Left cardiac atrium (tissue), 4 donors: ENCODE measurements at places on chromosomes 4 and X. TPM values are rescaled to one million over a fixed set of nuclear protein-coding genes. Genes with fewer than 3 reads are reported as not detected.

DNA sequence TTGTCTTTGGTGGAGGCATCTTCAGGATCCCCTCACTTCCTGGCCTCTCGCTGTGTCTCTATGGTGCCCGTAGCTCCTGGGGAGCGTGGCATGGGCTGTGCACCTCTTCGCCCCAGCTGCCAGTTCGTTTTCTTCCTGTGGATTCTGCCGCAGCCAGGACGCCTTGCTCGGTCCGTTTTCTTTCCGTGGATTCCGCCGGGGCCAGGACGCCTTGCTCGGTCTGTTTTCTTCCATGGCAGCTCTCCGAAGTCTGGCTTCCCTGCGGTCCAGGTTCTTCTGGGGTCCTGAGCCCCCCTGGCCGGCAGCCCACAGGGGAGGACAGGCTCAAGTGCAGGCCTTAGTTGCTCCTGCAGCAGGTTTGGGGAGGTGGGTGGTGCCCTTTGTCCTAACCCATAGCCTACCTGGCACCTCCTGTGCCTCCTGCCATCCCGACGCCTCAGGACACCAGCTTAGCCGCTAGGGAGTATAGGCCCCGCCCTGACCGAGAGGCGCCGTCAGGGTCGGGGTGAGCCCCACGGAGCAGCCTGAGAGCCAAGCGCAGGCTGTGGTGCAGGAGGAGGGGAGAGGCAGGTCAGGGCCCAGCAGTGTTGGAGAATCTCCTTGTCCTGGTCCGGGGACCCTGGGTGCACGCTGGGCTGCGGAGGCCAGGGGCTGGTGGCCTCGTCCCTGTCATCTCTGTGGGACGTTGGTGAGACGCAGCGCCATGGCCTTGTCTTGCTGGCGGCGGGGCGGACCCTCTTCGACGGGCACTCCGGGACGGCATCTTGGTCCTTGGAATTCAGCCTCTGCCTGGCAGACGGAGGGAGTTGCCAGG is 27.1 kb downstream of the UVSSA start:
- peak; percentile 13 for DNase-seq

Gene CABS1
- not detected for total RNA-seq

GRCh38 chrX:153970357-153971123 is 1.1 kb downstream of the HCFC1 start:
- no peak for DNase-seq

GRCh38 chrX:134570899-134571298 is 87.4 kb downstream of the PLAC1 start:
- DNase-seq = no peak

GRCh38 chr4:75686346-75686745 is 13.1 kb upstream of the G3BP2 start:
- DNase-seq = no peak

GRCh38 chrX:774536-774935 is 143.9 kb downstream of the SHOX start:
- no peak for DNase-seq

Gene HS3ST1
- 1.9 TPM for total RNA-seq

DNA sequence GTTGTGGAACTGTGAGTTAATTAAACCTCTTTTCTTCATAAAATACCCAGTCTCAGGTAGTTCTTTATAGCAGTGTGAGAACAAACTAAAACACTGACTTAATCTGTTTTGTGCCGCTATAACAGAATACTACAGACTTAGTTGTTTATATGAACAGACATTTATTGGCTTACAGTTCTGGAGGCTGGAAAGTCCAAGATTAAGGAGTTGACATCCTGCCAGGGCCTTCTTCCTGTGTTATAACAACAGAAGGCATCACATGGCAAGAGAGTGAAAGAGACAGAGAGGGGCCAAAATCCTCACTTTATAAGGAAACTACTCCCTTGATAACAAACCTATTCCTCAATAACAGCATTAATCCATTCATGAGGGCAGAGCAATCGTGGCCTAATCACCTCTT is 42.5 kb upstream of the KCNIP4 start:
- DNase-seq = no peak

Gene IL2RG
- total RNA-seq = 1.8 TPM

DNA sequence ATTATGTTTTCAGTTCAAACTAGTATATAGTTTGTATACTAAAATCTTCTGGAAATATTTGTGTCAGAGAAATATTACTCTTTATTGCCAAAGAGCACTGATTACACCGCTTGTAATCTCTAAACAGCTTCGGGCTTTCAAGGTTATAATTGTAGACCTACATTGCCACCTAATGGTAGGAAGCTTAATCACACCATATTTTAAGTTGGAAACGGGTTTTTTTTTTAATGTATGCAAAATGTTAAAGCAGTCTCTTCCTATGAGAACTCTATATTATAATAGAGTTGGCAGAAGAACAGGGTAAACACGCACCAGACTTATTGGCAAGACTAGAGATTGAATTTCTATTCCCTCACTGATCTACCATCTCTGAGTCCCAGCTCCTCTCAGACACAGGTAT is 19.5 kb upstream of the NFXL1 start:
- DNase-seq = no peak

Gene CSN1S1
- total RNA-seq = 3.2 TPM

Gene VCX
- not detected for total RNA-seq

Gene CT45A8
- not detected for total RNA-seq

- peak; percentile 84 for DNase-seq
These were observed at the start of gene MAOA for GRCh38 chrX:43656005-43656494. MAOA (plus strand) TSS chrX:43656299; CDS start chrX:43656342, 43 bp downstream.

DNA sequence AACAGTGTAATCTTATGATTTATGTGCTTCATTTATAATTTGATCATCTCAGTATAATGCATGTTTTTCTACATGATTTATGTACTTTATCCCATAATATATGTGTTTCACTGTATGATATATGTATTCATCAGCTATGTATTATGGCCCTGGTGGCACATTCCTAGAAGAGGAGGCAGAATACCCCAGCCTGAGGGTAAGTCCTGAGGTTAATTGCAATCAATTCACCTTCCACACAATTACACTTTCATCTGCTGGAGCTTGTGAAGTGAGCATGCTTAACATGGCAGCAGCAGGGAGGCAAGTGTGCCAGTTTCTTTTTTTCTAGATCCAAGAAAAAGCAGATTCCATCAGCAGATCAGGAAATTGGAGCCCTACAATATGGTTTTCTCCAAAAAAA is 81.2 kb downstream of the CXXC4 start:
- DNase-seq = no peak

- DNase-seq = no peak
These were observed 23.2 kb upstream of the LUZP4 start for GRCh38 chrX:115266300-115266699.

DNA sequence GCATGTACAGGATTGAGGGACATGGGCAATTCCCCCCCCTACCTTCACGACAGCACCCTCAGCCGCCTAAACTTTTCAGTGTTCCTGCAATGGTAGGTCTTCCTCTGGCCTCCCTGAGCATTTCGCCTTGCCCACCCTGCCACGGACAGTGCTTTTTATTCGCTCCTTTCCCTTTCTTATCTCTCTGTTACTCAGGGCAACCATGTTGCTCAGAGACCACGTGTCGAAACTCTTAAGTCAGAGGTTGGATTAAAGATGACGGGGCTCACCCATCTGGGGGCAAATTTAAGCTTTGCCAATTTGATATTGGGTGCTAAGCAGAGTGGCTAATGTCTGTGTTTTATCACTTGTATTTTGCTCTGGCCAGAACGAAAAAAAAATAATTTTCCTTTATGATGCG is 20.4 kb downstream of the TENM3 start:
- DNase-seq = no peak

- DNase-seq = no peak
These were observed 1.9 kb downstream of the EVC start for GRCh38 chr4:5712931-5713330.

- DNase-seq = no peak
These were observed 3.0 kb upstream of the ARMCX4 start for GRCh38 chrX:101482296-101482695.

GRCh38 chr4:81607950-81608349 is 136.2 kb upstream of the RASGEF1B start:
- DNase-seq = no peak

Gene FSTL5
- not detected for total RNA-seq

GRCh38 chr4:118981171-118981838 is 92.7 kb downstream of the SYNPO2 start:
- no peak for DNase-seq

Gene CFAP299
- not detected for total RNA-seq

- DNase-seq = no peak
These were observed 26.7 kb downstream of the PDS5A start for GRCh38 chr4:39950861-39951481.

DNA sequence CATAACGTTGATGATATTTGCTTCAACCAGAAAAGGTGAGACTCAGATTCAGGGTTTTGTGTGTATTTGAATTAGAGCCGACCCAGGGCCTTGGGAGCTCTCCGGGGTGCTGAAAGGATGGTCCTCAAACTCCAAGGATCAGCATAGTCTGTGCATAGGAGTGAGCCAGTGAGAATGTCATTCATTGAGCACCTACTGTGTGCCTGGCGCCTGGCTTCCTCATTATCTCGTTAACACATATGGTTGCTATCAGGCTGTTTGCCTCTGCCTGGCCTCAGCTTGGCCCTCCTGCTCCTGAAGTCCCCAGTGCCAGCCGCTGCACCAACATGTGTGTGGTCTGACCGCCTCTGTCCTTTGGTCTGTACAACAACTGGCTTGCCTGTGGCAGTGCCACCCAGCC is 25.1 kb upstream of the JAKMIP1 start:
- no peak for DNase-seq

GRCh38 chr4:94507708-94508107 is 56.0 kb downstream of the PDLIM5 start:
- peak; percentile 61 for DNase-seq

- no peak for DNase-seq
These were observed 16.0 kb upstream of the RBM3 start for GRCh38 chrX:48558271-48558670.

Gene NONO
- total RNA-seq = 130 TPM

GRCh38 chr4:10295301-10295700 is 161.9 kb downstream of the ZNF518B start:
- no peak for DNase-seq

DNA sequence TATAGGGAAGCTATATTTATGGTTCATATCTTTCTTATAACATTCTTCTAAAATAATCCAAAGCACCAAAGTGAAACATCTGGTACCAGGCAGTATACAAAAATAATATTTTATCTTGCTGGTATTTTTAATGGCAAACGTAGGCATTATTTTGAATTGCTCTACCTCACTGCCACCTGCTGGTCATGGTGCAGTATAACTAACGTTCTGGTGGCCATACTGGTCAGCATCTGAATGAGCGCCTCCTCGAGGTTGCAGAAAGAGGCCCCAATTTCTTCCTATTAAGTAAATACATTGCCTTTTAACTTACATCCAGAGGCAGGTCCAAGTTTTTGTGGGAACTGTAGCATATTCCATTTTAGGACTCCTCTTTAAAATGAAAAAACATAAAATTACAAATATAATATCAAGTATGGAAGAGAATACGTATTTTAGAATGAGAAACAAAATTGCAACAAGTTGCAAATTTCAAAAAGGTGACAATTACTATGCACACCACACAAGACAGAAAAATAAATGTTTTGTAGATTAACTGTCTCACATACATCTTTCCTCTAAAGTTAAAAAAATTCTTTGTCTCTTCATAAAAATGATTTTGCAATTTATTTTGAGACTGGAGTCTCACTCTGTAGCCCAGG is 22.9 kb upstream of the CWH43 start:
- peak; percentile 72 for DNase-seq

Gene CLCN5
- 3.6 TPM for total RNA-seq

Gene DCAF8L2
- total RNA-seq = not detected

Gene ADGRL3
- 4.9 TPM for total RNA-seq

Gene SRPK3
- total RNA-seq = 24.1 TPM

Gene TCEAL7
- total RNA-seq = 6.4 TPM

Gene ZNF157
- not detected for total RNA-seq

- no peak for DNase-seq
These were observed 34.6 kb upstream of the CXCL8 start for GRCh38 chr4:73705721-73706120.

Gene ODAPH
- not detected for total RNA-seq

GRCh38 chr4:118942465-118942864 is 53.8 kb downstream of the SYNPO2 start:
- DNase-seq = no peak

Gene GAGE2A
- total RNA-seq = not detected

- DNase-seq = no peak
These were observed 2.1 kb downstream of the PNMA6F start for GRCh38 chrX:153319295-153320046.

GRCh38 chrX:11899091-11899490 is 141.1 kb downstream of the MSL3 start:
- no peak for DNase-seq

Gene RRH
- not detected for total RNA-seq
